ENCODE measurements at places on chromosomes 6 and 20. TPM values are rescaled to one million over a fixed set of nuclear protein-coding genes. Genes with fewer than 3 reads are reported as not detected.

Gene LY6G6C
- total RNA-seq, result not detected

Gene OPRL1
- total RNA-seq, result 0.54 TPM

Gene SLC12A5
- total RNA-seq, result under 0.01 TPM

Gene NRSN1
- not detected for total RNA-seq

Gene NKAPL
- 1.3 TPM for total RNA-seq

Gene DYNLRB1
- total RNA-seq, result 157 TPM

Gene EPPIN
- not detected for total RNA-seq

Gene TRIM10
- total RNA-seq, result not detected

Gene KHDC1L
- total RNA-seq, result not detected

Gene RIPOR2
- 1.0 TPM for total RNA-seq

Gene VIP
- total RNA-seq, result 0.15 TPM

Gene SLC17A9
- total RNA-seq, result 13.1 TPM

Gene VSTM2L
- total RNA-seq, result 1.8 TPM

Gene CALHM4
- 0.87 TPM for total RNA-seq

Gene ZBTB46
- total RNA-seq, result 2.9 TPM

Gene KCNK5
- not detected for total RNA-seq

Gene OR2B6
- not detected for total RNA-seq

Gene MEI4
- not detected for total RNA-seq

Gene MDFI
- total RNA-seq, result 19.5 TPM

Measured in mammary microvascular endothelial cell (primary cell).